ENCODE measurements at places on chromosomes 3 and 15.

- DNase-seq = no peak
Observed at GRCh38 chr15:64311566-64311965, 44.4 kb downstream of the CSNK1G1 start.

DNA sequence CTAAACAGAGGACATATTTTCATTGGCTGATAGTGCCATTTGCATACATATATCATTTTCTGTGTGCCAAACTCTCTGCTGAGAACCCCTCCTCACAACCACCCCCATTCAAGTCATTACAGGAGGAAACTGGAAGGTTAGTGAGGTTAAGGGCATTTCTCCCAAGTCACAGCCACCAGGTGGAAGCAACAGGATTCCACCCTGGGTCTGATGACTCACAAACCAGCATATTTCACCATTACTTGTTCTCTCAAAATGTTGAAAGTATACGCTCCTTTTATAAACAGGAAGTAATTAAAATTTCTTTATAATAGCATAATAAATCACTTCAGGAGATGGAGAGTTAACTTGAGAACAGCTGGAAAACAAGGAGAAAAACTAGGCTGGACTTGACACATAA lies 398.6 kb upstream of the WNT5A start:
- no peak for DNase-seq

- DNase-seq = no peak
Observed at GRCh38 chr3:32420126-32421038, 28.7 kb downstream of the CMTM7 start.

DNA sequence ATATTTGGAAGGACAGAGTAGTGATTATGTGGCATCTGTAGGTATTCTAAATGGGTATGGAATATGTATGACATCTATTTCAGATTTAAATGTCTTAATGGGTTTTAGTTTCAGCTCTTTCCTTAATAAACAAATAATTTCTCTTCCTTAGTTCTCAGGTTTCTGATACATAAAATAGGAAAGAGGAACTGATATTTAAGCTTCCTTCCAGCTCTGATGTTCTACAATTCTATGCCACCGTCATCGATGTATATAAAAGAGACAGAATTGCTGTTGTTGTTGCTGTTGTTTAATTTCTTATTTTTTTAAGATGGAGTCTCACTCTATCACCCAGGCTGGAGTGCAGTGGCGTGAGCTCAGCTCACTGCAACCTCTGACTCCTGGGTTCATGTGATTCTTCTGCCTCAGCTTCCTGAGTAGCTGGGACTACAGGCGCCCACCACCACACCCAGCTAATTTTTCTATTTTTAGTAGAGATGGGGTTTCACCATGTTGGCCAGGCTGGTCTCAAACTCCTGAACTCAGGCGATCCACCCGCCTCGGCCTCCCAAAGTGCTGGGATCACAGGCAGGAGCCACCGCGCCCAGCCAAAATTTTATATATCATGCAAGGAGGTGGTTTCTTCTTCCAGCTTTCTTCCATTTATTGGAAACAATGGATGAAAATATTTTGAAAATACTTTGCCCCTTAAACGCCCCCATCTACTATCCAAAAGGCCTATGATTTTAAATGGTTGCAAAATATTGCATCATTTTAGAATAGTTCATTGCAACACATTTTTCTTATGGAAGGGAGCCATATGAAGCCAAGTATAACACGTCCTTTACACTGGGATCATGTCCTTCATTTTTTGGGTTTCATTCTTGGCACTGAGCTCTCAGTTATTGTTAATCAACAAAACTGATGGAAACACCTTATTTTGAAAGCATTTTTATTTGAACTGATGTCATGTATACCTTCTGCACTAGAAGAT lies 13.9 kb upstream of the C15orf61 start:
- no peak for DNase-seq

- DNase-seq = no peak
Observed at GRCh38 chr3:141557961-141558706, 71.3 kb downstream of the RASA2 start.

DNA sequence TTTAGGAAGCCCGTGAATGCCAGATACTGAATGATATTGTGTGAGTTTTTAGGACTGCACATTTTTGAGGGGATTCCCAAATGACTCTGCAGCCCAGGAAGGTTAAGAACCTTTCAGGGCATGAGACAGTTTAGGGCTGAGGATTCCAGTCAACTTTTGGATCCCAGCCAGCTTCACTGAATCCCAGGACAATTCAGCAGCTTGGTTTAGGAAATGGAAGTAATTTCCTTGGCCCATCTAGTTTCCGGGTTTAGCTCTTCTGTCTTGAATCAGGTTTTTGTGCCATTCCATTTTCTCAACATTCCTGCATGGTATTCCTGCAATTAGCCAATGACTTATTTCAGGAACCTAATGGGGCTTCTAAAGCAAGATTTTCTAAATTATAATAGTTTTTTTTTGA lies 253.9 kb downstream of the LSAMP start:
- no peak for DNase-seq

DNA sequence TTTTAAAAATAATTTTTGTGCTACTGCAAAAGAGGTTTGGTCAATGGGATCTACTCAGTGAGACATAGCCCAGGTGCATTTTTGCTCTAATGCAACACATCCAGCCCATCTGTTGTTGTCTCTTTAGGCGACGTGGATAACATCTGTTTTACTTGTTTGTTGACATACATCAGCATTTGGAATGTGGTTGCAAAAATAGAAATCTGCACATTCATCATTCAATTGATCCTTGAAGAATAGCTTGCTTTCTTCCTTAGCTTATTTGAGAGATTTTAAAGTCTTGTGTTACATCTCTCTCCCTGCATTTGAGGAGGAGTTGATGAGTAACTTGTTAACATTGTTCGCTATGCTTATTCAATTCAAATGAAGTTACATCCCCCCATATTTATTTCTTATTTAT lies 1202.3 kb downstream of the NSUN3 start:
- peak; percentile 36 for DNase-seq

Measured in NCI-H1694 treated with DMSO at 0.1 percent for 48 hours (cell line).